ENCODE measurements at places on chromosomes 1 and 21.

- no peak for DNase-seq
Measured at GRCh38 chr1:92756537-92756936, 28.4 kb downstream of the EVI5 start.

GRCh38 chr1:23916209-23917131 is 3.3 kb upstream of the CNR2 start:
- no peak for DNase-seq

GRCh38 chr1:155326631-155327037 is 5.9 kb downstream of the RUSC1 start:
- DNase-seq = no peak

DNA sequence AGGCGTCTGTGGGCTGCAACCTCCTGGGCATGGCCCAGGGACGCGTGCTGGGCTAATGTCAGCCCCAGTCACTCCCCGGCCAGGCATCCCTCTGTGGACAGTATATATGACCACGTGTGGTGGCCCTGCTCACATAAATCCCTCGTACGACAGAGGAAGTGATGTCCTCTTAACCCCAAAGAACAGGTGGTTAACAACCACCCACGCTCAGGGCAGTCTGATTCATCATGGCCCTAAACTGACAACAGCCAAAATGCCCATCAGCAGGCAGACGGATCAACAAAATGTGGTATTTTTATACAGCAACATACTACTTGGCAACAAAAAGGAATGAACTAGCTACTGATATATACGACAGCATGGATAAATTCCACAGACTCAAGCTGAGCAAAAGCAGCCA is 51.0 kb downstream of the ECE1 start:
- no peak for DNase-seq

- DNase-seq = no peak
Measured at GRCh38 chr21:45148316-45148990, 74.1 kb downstream of the ADARB1 start.

- no peak for DNase-seq
Measured at GRCh38 chr1:205247130-205247921, 19.6 kb downstream of the TMCC2 start.

- DNase-seq = no peak
Measured at GRCh38 chr1:9453779-9454418, 85.4 kb upstream of the SLC25A33 start.

- no peak for DNase-seq
Measured at GRCh38 chr1:56447823-56448222, 131.5 kb downstream of the PLPP3 start.

GRCh38 chr1:214111796-214112195 is 124.0 kb downstream of the PROX1 start:
- DNase-seq = no peak

DNA sequence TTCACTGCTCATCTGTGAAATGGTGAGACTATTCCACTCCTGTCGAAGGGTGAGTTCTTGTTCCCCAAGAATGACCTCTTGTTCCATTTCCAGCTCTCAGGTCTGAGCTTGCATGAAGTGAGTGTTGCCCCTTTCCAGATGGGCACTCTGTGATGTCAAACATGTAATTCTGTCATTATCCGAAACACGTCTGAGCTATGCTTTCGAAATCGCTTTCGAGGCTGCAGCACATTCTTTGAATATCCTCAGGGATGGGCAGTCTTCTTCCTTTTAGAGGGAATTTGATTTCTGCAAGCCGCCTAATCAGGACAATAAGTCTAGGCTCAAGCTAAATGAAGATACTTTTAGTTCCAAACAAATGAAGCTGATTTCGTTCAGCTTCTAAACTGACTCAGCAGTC is 15.1 kb downstream of the NFASC start:
- no peak for DNase-seq
